T1000 (cell line): ENCODE measurements at places on chromosomes 16 and 17.

DNA sequence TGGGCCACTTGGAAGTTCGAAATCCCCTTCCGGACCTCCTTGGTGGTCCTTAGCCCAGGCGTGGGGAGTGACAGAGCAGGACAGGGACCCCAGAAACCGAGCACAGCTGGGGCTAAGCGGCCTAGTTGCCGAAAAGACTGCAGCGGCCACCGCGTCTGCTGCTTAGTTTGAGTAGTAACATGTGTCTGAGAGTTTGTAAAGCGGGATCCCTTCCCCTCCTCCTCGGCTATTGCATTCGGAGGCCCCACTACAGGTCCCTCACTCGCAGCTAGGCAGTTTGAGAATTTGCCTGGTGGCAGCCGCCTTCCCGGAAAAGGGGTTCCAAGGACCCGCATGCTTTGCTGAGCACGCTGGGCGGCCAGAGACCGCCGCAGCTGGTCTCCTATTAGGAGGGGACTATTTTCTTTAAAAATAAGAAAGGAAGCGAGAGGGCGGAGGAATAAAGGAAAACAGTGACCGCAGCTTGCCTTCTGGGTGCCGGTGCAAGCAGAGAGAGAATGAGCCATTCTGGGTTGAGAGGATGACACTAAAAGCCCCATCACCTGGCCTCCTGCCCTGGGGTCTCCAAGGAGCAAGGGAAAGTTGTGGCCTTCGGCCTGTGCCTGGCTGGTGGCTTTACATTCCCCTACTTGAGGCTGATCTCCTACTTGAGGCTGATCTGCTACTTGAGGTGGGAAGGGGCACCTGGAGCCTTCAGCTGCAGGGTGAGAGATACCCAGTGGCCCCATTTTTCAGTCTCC, 1.1 kb upstream of the HOXB5 start:
- DNase-seq = no peak

DNA sequence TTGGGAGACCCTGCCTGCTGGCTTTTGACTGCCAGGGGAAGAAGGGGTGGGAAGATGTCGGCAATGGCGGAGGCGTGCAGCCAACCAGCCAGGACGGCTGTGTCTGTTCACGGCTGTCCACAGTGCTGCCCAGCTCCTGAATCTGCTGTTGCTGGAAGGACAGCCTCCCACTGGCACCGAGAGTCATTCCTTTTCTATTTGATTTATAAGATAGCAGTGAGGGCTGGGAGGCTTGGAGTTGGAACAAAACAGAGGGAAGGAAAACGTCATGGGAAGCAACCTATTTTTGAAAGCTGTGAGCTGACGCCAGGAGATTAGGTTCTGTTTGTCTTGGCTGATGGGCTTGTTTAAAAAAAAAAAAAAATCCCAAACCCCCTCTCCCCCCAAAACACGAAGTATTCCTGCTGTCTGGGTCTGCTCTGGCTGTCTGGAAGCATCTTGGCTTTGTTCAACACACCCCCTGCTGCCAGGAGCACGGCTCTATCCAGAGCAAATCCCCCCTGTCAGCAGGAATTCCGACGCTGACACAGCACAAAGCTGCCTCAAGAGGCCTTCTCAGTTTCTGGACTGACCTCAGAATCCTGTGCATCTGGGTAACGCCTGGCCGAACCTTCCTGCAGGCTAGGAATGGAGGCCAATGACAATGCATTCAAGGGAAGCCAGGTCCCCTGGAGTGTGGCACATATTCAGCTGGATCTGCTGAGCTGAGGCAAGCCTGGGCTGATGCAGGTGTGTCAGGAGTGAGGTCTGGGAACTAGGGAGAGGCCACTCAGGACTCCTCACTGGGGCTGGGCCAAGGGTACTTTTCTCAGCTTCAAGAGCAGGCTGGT, 41.0 kb upstream of the SREBF1 start:
- DNase-seq = no peak

GRCh38 chr16:88468275-88469129, 15.4 kb downstream of the ZFPM1 start:
- no peak for DNase-seq

DNA sequence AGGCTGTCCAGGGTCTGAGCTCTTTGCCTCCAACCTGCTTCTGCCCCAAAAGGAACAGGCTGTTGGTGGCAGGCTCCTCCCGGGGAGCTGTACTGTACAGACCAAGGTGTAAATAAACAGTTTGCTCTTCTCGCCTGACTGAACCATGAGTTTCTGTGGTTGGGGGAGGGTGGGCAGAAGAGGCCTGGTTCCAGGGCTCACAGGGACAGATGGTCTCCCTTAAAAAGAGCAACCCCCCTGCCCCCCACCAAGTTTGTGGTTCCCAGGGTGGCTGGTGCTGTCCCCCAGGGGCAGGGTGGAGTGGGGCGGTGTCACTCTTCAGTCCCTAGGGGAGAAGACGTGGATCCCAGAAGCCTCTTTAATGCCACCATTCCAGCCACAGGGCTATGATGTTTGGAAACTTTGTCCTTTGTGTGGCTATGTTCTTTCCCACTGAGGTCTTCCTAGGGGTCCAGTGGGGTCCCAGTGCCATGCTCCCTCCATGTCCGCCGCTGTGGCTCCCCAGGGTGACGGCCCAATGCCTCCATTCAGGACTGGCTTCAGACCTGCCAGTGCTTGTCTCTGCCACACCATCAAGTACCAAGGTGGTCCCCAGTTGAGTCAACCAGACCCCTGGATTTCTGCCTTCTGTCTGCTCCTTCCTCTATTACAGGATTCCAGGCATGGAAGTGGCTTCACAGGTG, 146.7 kb downstream of the RAB11FIP4 start:
- no peak for DNase-seq

- DNase-seq = no peak
These were observed 337.0 kb downstream of the HAPSTR1 start for GRCh38 chr16:9428355-9429005.

DNA sequence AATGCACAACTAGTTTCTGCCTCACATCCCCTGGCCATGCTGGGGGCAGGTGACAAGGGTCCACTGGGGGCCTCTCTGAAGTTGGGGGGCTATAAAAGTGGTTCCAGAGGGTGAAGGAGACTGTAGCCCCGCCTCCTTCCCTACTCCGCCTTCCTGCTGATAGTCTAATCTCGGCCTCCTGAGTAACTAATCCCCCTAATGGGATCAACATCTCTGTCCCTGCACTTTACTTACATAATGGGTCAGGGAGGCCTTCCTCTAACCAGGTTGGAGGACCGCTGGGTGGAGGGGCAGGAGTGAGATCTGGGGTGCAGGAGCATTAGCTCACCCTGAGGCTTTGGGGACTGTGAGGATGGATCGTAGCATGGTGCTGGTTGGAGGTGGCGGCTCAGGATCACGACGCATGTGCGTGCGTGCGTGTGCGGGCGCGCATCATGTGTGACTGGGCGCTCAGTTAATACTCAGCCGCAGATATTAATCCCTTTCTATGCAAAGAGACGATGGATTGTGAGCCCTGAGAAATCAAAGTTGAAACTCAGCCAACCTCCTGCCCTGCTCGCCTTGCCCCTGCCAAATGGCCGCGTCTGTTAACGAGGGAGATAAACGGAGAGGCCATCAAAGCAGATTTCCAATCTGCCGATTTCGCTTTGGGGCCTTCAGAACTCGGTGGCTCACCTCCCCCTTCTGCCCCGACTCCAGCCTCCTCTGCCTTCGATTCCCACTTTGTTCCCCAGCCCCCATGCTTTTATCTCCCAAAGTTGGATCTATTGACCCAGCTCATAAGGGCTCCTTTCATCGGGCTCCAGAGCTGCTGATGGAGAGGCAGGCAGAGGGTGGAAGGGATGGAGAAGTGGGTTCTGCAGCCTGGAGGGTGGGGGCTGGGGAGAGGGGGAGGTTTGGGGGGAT, 107.3 kb downstream of the SDK2 start:
- no peak for DNase-seq

- DNase-seq = no peak
These were observed 50.3 kb downstream of the ZFPM1 start for GRCh38 chr16:88503374-88503770.

DNA sequence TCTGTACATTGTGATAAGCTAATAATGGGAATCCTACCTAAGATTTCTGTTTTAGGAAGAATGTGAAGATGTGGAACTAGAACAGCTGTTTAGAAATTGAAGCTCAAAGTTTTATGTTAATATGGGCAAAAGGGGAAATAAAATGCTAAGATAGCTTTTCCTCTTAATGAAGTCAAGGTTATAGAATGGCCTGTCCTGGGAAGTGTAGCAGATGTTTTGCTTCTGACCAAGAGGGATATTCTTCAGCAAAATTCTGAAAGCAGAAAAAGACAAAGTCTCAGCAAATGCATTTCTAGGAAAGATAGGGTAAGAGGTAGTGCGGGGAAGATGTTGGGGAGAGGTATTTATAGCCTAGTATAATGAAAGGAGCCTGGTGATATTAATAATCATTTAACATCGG, 13.1 kb downstream of the MAP3K3 start:
- DNase-seq = no peak

GRCh38 chr17:5874486-5874885, 195.7 kb upstream of the WSCD1 start:
- no peak for DNase-seq

- DNase-seq = no peak
These were observed 24.8 kb downstream of the ITPRIPL2 start for GRCh38 chr16:19138601-19139000.

DNA sequence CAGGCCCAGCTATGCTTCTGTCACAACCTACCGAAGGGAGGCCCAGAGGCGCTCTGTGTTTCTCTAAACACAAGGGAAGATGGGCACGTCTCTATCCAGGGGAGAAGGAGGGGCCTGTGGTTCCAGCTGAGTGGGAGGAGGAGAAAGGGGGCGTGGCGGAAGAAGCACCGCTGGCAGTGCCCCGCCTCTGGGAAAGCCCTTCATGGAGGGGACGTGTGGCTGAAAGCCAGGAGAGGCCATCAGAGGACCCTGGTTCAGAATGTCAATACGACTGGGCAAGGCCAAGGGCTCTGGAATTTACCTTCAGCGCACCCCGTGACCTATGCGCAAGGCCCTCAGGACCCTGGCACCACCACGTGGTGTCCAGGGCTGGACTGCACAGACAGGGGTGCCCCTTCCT, 12.3 kb upstream of the SLC38A8 start:
- DNase-seq = no peak

DNA sequence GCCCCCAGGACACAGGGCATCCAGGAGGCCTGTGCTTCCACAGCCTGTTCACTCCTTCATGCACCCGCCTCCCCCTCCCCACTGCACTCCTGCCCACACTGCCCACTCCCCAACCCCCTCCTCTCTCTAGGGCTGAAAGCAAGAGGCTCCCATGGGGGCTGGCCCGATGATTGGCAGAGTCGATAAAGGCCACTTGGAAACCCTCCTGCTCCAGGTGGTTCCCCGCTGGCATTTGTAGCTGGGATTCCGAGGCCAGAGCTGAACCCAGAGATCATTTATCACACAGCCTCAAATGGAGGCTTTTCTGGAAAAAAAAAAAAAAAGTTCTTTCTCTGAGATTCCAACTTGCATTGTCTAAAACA, 74.1 kb downstream of the SREBF1 start:
- no peak for DNase-seq

DNA sequence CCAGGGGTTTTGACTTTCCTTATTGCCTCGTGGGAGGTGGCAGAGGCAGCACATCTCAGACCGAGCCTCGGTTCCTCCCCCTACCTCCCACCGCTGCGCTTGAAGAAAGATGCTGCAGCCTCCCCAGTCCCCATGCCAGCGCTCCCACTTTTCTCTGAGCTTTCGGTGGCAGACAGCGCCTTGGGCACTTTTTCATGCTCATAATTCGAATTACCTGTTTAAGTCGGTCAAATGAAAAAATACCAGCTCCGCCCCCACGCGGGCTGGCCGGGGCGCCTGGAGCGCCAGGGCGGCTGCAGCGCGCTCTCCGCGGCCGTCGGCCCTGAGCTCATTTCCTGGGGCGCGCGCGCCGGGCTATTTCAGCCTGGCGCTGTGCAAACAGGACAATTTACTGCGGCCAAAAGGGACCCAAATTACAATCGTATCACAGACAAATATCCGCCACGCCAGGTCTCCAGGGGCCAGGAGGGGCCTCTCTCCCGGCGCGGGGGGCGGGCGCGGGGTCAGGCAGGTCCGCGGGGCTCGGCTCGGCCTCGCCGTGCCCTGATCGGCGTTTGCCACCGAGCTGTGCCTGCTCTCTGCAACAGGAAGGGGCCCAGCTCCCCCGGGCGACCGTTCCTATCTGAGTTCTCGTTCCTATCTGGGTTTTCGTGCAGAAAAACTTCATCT, 45.0 kb downstream of the SOST start:
- DNase-seq = no peak

DNA sequence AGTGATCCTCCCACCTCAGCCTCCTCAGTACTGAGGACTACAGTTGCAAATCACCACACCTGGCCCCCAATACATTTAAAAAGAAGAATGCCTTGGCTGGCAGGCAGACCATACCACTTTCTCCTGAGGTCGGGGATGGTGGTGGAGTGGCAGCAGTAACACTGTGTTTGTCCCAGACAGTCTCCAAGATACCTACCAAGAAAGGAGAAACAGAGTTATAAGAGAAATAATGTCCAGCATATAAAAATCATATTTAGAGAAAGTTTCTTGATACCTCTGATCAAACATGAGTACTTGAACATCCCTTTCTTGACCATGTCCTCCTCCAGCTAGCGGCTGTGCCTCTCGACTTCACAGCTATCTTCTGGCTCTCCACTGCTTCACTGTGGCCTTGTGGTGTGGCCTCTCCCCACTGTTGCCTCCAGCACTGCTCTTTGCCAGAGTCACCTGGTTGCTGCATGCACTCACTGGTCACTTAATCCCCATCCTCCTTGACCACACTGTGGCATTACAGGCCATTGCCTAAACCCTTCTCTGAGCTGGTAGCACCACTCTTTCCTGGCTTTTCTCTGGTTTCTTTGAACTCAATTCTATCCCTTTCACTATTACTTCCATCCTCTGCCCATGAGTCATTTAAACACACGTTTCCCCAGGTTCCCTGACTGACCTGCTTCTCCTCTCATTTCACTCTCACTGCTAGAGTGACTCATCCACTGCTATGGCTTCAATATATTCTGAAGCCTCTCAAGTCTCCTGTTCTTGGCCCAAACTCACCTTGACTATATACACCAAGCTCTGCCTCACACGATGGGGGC, 45.2 kb downstream of the XPO6 start:
- DNase-seq = no peak

DNA sequence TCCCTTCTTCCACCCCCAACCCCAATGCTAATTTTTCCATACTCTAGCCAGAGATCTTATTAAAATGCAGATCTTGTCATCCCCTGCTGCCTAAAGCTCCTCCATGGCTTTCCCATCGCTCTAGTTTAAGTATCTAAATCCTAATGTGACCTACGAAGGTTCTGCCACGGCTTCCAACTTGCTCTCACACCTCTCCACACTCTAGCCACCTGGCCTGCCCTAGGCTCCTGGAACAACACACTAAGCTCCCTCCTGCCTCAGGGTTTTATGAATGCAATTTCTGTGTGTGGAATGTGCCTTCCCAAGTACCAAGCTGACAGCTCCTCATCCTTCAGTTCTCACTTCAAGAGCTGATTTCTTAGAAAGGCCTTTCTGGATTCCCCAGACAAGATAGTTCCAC, 16.6 kb downstream of the NXPH3 start:
- no peak for DNase-seq
